ENCODE measurements at places on chromosomes 13 and 19.

DNA sequence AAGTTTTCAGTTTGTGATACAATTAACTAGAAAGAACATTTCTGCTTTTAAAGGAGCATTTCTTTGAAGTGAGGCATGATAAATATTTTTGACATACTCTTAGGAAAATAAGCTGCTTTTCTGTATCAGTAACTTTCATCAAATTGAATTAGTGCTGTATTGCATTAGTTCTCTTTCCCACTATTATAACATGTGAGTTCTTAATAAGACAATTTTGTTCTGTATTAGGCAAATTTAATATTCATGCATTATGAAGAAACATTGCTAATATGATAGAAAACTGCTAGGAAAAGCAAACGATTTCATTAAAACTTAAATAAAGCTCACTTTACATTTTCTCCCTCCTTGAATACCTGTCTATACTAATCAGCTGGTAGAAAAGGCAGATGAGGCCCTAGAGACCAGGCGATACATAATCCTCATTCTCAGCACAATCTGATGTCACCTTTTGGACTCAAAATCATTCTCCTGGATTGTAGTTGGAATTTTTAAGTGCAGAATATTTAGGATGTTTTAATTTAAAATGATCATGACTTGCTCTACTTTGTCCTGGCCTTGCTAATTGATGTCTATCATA, 1636.8 kb downstream of the PCDH9 start:
- no peak for DNase-seq

- no peak for DNase-seq
Observed at GRCh38 chr13:38921081-38921480, 69.5 kb downstream of the STOML3 start.

- DNase-seq, result no peak
Observed at GRCh38 chr19:41299755-41300089, 10.2 kb upstream of the CCDC97 start.

DNA sequence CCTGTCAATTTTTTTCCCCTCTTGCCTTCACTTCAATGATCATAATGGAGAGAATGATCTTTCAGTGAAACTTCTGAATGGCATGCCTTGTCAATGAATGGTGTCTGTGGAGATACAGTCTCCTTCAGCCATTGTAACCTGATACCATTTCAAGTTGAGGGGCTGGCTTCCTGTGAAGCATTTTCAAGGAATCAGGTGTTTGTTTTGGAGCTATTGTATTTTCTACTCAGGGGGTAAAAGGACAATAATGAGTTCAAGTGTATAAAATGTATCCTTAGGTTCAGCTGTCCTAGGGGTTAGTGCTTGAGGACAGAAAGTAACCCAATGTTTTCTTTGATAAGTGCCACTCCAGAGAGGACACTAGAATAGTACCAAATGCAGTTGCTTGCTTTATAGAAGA, 23.8 kb upstream of the CBY2 start:
- no peak for DNase-seq
